ENCODE measurements at places on chromosomes 6 and 20. TPM values are rescaled to one million over a fixed set of nuclear protein-coding genes. Genes with fewer than 3 reads are reported as not detected.

DNA sequence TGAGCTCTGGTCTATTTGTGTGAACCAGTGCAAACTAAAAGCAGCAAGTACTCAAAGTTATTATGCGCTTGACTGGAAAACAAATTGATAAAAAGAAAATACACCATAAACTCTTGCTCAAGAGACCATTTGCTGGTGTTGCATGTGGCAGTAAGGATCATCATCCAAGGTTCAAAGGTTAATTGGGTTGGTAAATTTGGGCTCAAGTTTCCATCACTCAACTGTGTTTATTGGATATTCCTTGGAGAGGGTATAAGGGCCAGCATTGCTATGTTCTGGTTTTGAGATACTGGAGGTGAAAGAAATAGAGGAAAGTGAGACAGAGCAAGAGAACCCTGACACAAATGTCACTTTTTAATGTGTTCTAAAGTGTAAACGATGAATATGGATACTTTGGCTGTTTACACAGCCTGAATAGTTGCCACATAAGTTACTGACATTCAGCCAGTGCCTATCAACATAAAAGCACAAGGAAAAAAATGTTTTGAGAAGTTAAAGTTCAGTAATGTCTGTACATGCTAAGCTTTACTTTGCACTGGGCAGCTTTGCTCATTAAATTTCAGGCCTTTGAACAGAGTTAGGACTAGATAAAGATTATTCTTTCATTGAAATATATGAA lies 736.1 kb downstream of the HDGFL1 start:
- H3K27ac ChIP-seq: no peak overlapping the region
- no peaks in the 10 kb centered on the region for H3K36me3 ChIP-seq
- no peak overlapping the region for H3K4me3 ChIP-seq
- DNase-seq: no peak
- no peaks in the 10 kb centered on the region for H3K27me3 ChIP-seq

GRCh38 chr20:31836853-31837608 lies 8.4 kb downstream of the FOXS1 start:
- no peak overlapping the region for H3K4me3 ChIP-seq
- H3K4me1 ChIP-seq: no peaks in the 10 kb centered on the region
- no peaks in the 10 kb centered on the region for H3K36me3 ChIP-seq
- no peak overlapping the region for H3K27ac ChIP-seq
- H3K27me3 ChIP-seq: no peaks in the 10 kb centered on the region

DNA sequence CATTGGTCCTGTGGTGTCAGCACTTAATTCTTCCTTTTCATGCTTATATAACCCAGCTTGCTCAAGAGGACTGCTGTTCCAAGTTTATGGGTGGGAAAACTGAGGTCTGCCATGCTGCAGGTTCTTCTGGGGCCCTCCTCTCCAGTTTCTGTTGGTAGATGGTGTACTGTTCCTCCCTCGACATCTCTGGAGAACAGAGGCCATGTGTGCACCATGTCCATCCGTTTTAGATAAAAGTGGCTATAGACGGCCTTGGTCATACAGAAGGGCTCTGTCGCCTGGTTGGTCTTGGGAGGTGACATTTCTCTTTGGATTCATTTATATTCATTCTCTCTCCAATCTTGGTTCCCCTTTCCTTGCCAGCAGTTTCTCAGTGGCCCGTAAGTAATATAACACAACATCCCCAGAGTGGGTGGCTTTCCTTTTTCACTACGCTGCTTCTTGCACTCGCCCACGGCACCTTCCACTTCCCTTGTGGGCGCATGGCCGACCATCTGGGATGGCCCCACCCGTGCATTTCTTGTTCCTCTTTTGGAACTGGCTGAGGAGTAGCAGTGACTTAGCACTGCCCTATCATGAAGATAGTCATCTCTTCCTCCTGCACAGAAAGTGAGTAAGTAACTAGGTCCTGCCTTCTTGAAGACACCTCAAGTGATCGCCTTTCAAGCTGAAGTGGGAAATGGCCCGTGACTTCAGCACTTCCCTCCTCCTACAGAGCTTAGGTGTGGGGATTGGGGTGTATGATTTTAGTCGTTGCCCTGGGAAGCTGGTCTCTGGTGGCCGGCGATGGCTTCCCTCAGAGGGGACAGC lies 94.2 kb downstream of the RREB1 start:
- H3K36me3 ChIP-seq: peaks cover 14% of the 10 kb centered on the region
- no peak overlapping the region for H3K27ac ChIP-seq

DNA sequence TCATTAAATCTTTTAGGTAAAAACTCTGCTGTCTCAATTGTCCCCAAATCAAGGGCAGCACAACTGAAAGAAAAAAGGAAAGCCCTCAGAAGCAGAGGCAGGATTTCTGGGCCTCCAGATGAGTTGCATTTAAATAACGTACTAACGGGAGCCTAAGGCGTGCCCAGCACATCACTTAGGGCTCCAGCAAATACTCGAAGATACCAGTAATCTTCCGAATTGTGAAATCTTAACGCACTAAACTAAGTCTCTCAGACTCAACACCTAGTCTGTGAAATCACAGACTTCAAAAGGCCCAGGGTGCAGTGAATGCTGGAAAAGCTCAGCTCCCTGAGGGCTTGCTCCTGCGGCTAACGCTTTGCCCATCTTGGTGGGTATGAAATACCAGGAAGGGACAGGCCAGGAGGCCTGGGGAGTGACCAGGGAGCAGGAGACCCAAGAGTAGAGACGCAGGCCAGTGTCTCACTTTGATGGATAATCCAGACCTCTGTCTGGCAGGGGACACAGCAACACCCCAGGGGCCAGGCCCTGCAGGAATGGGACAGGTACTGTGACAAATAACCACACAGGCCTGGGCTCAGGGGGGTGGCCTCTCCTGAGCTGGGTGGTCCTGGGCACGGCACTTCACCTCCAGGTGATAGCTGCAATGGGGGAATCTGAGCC lies 36.4 kb downstream of the RRBP1 start:
- DNase-seq: no peak
- H3K4me1 ChIP-seq: no peaks in the 10 kb centered on the region
- H3K4me3 ChIP-seq: no peak overlapping the region
- H3K27me3 ChIP-seq: no peaks in the 10 kb centered on the region
- peaks cover under 1% of the 10 kb centered on the region for H3K36me3 ChIP-seq
- no peak overlapping the region for H3K27ac ChIP-seq

- no peaks in the 10 kb centered on the region for H3K27me3 ChIP-seq
- DNase-seq: no peak
- H3K4me3 ChIP-seq: no peak overlapping the region
- no peak overlapping the region for H3K27ac ChIP-seq
- H3K4me1 ChIP-seq: no peaks in the 10 kb centered on the region
- no peaks in the 10 kb centered on the region for H3K36me3 ChIP-seq
Measured at GRCh38 chr6:34955442-34955841, 66.4 kb downstream of the ANKS1A start.

GRCh38 chr6:131136021-131136786 lies 937 bp downstream of the AKAP7 start:
- peak overlapping the region; percentile 81 for H3K4me3 ChIP-seq
- H3K27me3 ChIP-seq: no peaks in the 10 kb centered on the region
- H3K36me3 ChIP-seq: peaks cover 4% of the 10 kb centered on the region
- no peak overlapping the region for H3K27ac ChIP-seq
- H3K4me1 ChIP-seq: no peaks in the 10 kb centered on the region

- no peak overlapping the region for H3K4me3 ChIP-seq
- H3K27me3 ChIP-seq: no peaks in the 10 kb centered on the region
- H3K4me1 ChIP-seq: 0 out of 2 replicates have a peak, but pooled peaks cover 3% of the 10 kb centered on the region
- no peak for DNase-seq
- H3K36me3 ChIP-seq: no peaks in the 10 kb centered on the region
Measured at GRCh38 chr6:29593199-29593855, 8.4 kb downstream of the OR2H2 start.

- no peak for DNase-seq
- H3K36me3 ChIP-seq: no peaks in the 10 kb centered on the region
- H3K4me1 ChIP-seq: no peaks in the 10 kb centered on the region
- H3K4me3 ChIP-seq: no peak overlapping the region
Measured at GRCh38 chr20:34713194-34713943, 9.2 kb downstream of the TP53INP2 start.

- no peaks in the 10 kb centered on the region for H3K36me3 ChIP-seq
- H3K27ac ChIP-seq: no peak overlapping the region
- H3K4me1 ChIP-seq: peaks cover 2% of the 10 kb centered on the region
- no peak overlapping the region for H3K4me3 ChIP-seq
- DNase-seq: no peak
- H3K27me3 ChIP-seq: no peaks in the 10 kb centered on the region
Measured at GRCh38 chr6:41201764-41202173, 820 bp upstream of the TREML2 start.

- H3K27me3 ChIP-seq: no peaks in the 10 kb centered on the region
- H3K4me1 ChIP-seq: no peaks in the 10 kb centered on the region
- H3K27ac ChIP-seq: no peak overlapping the region
- no peaks in the 10 kb centered on the region for H3K36me3 ChIP-seq
- no peak overlapping the region for H3K4me3 ChIP-seq
Measured at GRCh38 chr6:45607798-45608197, 230.1 kb upstream of the SUPT3H start.

DNA sequence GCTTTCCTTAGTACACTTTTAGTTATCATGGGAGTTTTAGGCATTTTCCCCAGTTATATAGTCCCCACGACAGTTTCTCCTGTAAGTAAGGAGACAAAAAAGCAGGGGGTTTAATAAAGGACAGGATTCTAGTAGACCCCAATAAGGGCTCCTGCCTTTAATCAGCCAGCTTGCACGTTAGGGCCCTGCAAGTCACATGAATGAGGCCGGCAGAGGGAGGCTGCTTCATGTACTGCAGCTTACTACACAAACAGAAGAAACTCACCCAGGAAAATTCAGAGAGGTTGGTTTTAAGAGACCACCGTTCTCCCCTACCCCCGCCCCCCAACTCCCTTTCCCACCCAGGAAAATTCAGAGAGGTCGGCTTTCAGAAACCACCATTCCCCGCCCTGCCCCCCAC lies 229.7 kb upstream of the MOCS1 start:
- H3K4me1 ChIP-seq: no peaks in the 10 kb centered on the region
- DNase-seq: no peak
- no peaks in the 10 kb centered on the region for H3K36me3 ChIP-seq
- H3K27ac ChIP-seq: no peak overlapping the region
- no peak overlapping the region for H3K4me3 ChIP-seq
- no peaks in the 10 kb centered on the region for H3K27me3 ChIP-seq

HAO1 gene
- not detected for total RNA-seq

COL9A3 gene
- total RNA-seq: 137 TPM

APMAP gene
- total RNA-seq: 67.8 TPM

SLC22A2 gene
- total RNA-seq: 0.86 TPM

SLC17A2 gene
- total RNA-seq: not detected
